ENCODE measurements at places on chromosomes 3 and 15. TPM values are rescaled to one million over a fixed set of nuclear protein-coding genes. Genes with fewer than 3 reads are reported as not detected.

DNA sequence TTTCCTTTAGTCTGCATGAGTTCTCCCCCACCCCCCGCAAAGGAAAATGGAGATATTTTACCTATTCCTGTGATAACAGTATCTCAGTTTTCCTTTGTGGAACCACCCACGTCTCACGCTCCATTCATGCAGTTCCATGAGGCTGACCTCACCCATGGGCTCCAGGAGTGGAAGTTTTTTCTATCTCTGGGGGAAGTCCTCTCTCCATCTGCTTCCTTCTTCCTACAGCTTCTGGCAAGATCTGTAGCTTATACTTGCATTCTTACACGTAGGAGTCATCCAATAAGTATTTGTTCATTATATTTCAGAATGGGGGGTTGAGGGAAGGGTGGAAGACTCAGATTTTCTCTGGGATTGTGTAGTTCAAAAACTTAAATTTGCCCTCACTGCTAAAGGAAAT, 5.8 kb upstream of the GLCE start:
- no peak for DNase-seq

- no peak for DNase-seq
Measured at GRCh38 chr15:82309802-82310201, 39.5 kb downstream of the GOLGA6L10 start.

DNA sequence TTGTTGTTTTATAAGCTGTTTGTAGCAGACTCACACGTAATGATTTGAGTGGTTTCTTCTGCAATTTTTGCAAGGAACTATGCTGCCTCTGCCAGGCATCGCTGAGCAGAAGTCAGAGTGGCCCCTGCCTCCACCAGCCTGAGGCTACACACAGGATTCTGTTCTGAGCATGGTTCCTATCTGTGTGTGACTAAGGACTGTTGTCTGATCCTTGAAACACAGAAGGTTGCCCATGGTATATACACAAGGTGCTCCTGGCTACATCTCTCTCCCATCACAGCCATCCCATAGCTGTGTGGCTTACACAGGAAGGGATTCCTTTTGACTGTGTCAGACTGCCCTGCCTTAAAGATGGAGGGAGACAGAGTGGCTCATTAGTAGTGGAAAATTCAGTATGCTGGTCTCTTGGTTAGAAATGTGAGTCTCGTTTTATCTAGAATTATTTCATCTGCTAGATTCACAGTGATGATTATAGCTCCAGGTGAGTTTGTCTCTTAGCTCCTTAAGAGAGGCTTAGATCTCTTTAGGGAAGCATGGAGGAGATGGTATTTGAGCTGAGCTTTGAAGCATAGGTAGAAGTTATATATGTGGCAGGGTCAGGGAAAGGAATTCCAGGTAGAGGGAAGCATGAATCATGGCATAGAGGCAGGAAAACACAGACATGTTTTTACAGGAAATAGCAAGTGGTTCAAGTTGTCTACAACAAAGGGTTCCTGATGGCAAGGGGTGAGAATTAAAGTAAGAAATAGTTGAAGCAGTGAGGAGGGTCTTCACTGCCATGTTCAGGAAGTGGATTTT, 37.5 kb downstream of the SNAPC5 start:
- DNase-seq: no peak

DNA sequence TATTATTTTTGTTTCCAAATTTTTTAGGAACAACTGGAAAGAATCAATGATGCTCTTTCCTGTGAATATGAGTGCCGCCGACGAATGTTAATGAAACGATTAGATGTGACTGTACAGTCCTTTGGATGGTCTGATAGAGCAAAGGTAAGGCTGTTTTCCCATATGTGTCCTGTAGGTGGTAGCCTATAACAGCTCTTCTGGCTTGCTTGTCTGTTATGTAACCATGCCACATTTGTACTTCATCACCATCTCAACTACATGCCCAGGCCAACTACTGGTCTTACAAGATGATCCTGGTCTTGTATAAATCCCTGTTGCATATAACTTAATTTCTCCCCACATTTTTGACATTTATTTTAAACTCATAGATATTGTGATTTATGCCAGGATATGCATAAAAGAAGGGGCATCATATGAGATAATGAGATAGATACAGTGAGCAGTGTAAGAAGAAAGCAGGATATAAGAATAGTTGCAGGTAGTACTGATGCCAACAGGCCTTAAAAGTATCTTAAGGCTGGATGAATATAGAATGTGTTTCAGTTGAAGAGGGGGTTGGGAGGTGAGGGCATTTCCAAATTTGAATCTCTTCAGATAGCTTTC, 20.3 kb downstream of the FAM98B start:
- peak; percentile 80 for DNase-seq

The SST gene
- total RNA-seq: 6.0 TPM

The HHLA2 gene
- 0.48 TPM for total RNA-seq

All from cardiac muscle cell (in vitro differentiated cells and primary cell).